ENCODE measurements at places on chromosomes 3 and 15.

DNA sequence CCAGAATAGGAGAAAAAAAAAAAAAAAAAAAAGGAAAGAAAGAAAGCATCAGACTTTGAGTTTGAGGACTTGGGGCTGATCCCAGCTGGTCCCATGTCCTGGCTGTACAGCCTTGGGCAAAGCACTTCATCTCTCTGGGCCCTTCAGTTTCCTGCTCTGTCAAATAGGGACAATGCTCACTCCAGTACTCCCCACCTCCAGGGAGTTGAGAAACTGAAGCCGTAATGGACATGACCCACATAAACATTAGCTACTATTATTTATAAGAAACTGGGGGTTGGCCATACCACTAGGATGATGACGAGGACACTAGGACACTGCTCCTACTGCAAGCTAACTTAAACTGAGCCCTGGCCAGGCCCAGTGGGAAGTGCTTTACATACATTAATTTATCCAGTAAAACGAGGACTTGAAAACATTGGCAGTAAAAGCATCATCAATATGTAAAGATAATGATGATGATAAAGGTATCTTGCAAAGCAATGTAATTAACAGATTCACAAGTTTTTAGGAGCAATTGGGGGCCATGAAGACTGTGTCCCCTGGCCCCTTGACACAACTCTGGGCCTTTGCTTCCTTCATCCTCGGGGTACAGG lies 22.9 kb upstream of the SMAD6 start:
- DNase-seq = no peak

GRCh38 chr3:1183320-1184048 lies 90.7 kb downstream of the CNTN6 start:
- DNase-seq = no peak

DNA sequence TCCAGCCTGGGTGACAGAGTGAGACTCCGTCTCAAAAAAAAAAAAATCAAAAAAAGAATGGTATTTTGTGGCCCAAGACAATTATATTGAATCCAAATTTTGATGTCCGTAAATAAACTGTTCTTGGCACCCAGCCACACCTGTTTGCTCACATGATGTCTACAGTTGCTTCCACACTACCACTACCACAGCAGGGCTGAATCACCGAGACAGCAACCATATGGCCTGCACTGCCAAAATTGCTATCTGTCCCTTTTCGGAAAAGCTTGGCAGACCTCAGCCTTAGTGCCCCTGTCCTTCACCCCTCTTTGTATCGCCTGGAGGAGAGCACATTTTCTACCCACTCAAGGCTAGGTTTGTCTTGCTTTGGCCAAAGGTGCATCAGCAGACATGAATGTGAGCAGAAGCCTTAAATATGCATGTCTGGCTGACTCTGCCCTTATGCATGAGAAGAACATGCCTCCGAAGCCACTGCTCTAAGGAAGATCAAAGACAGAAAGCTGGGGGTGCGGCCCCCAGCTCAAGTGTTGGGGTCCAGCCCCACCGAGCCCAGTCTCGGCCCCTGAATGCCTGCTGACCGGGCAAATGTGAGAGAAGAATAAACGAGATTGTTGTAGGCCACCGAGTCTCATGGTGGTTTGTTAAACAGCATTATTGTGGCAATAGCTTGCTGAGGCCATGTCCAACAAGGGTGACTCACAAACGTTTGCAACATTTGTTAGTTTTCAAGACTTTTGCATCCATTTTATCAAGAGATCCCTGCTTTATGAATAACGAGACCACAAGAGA lies 108.1 kb downstream of the TPRA1 start:
- DNase-seq = no peak

DNA sequence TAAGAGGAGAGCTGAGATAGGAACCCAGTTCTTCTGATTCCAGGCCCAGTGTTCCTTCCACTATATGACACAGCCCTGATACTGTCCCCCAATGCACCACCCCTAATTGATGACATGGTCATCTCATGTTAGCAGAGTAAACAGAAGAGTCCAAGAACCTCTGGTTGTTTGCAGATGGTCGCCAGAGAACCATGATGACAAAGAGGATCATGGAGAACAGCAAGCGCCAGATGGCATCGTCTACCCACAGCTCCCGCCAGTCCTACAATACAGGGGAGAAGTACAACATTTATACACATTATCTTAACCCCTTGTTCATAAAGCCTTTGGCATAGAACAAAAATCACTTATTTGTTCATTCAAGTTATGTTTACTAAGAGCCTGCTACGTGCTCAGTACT lies 18.5 kb upstream of the VPS39 start:
- DNase-seq = no peak

- no peak for DNase-seq
These were observed 10.2 kb upstream of the NR2E3 start for GRCh38 chr15:71800190-71800589.

- no peak for DNase-seq
These were observed 12.1 kb upstream of the UTS2B start for GRCh38 chr3:191342411-191342810.

- no peak for DNase-seq
These were observed 594.8 kb upstream of the GRM7 start for GRCh38 chr3:6266135-6266534.

DNA sequence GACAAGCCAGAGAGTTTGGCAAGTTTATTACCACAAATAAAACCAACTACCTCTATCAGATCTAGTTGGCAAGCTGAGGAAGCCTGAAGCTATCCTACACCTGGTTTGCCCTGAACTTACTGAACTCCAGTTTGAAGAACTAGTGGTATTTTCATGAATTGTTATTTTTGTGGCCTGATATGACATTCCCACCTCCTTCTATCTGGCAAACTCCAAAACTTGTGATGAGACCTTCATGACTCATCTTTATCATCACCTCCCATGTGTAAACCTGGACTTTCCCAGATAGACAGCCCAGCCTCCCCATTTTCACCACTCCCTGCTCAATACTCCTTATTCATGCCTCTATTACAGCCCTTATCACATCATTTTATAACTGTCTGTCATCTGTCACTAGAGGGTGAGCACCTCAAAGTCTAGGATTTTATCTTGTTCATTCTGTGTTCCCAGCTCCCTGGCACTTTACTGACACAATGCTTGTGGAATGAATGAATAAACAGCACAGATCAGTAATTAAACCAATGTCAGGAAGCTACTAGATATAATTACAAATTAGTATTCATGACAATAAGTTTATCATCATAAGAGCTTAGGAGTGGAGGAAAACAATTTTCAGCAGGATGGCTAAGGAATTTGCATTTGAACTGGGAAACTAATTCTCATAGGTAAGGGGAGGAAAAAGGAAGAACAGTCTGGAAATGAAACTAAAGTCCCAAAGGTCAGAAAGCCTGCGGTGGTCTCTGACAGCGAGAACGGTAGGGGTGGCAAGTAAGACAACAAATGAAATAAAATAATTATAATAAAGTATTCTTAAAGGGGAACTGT lies 13.2 kb upstream of the TRANK1 start:
- no peak for DNase-seq

GRCh38 chr15:89876396-89877082 lies 17.3 kb downstream of the AP3S2 start:
- DNase-seq = no peak

DNA sequence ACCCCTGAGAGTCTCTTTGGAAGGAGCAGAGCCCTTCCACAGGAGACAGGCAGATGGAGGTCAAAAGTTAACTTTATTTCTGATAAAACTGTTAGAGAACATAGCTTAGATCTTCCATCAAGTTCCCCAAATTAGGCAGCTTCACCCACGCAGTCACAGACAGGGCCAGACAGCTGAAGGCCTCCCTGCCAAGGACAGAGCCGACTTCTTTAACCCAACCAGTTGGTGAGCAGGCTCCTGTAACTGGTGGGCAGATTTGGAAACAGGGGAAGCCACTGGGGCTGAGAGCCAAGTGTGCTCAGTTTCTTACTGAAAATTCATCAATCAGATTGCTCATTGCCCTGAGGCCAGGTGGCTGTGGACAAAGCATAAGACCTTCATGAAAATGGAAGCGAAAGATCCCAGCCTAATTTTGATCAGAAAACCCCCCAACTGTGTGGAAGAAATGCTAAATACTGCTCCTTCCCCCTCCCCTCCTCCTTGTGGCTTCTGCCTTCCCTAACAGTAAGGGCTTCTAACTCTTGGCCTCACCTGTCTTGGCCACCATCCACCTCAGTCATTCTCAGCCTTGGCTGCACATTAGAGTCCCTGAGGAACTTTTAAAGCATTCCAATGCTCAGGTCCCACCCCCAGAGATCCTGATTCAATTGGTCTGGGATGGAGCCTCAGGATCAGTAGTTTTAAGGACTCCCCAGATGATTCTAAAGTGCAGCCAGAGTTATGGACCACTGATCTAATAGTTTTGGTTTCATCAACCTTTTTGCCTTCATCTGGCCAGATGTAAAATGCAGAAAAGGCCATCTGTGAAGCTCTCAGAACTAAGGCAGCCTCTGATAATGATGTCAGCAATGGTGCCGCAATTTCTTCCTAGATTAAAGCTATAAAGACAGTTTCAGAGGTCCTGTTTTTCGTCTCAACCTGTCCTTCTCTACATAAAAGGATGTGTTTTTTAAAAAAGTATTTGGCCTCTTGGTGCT lies 11.5 kb downstream of the CLRN1 start:
- no peak for DNase-seq

GRCh38 chr3:119405315-119405714 lies 58.1 kb downstream of the TMEM39A start:
- no peak for DNase-seq

DNA sequence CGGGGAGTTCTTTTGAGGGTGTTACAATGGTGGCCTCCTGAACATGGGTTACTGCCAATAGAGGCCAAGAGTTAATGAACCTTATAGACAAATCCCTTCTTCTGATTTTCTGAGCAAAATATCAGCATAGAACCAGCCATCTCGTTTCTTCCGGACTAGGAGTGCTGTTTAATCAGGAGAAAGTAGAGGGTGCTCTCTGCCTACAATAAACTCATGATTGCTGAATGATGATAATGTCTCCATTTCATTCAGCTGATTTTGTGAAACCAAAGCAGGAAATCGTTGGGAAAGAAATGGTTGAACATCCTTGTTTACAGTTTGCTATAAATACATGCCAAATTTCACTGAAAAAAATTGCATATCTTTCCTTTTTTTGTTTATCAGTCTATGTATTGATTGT lies 142.8 kb upstream of the PLSCR5 start:
- no peak for DNase-seq

DNA sequence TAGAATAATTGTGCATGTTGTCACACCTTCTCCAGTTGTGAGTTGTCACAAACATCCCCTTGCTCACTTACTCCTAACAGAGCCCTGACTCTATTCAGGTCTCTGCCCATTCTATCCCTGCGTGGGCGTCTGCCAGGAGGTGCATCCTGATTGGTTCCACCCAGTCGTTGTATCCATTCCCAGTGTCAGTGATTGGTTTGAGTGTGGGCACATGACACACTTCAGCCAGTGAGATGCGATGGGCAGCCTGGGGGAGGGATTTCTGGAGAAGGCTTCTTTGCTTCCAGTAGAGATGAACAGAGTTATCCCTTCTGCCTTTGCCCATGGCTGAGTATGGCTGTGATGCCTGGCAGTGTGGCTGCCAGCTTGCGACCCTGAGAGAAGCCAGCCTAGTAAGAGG lies 18.7 kb downstream of the PXYLP1 start:
- no peak for DNase-seq

- DNase-seq = peak; percentile 5
These were observed 199.1 kb downstream of the LRRN1 start for GRCh38 chr3:3998140-3998922.

DNA sequence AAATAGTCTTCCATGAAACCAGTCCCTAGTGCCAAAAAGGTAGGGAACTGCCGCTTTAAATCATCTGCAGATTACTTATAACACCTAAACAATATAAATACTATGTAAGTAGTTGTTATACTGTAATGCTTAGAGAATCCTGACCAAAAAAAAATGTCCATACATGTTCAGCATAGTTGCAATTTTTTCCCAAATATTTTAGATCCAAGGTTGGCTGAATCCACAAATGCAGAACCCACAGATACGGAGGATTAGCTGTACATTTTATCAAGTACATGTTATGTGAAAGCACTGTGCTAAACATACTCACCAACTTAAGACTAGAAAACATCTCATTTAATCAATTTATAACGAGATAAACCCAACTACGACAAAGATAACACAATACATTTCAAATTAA lies 9.3 kb downstream of the MSL2 start:
- no peak for DNase-seq

DNA sequence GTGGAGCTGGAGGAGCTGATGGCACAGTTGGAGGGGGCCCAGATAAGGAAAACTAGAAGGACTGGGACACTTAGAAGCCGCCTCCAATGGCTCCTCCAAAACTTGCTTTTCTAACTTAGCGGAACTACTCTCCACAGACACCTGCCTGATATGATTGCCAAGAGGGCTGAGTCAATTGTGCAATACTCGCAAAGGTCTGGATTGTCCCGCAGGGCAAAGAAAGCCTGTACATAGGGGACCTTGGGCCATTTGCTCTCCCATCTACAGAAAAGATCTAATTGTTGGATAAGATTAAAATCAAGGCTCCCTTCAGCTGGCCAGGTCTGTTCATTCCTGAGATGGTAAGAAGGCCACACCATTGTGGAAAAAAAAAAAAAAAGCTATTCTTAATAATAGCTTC lies 69.7 kb upstream of the ATP11B start:
- DNase-seq = no peak

GRCh38 chr15:46151786-46152185 lies 517.0 kb downstream of the SQOR start:
- DNase-seq = no peak

GRCh38 chr3:155313300-155313699 lies 19.8 kb upstream of the STRIT1 start:
- DNase-seq = no peak

- DNase-seq = no peak
These were observed 1.8 kb downstream of the KCNMB2 start for GRCh38 chr3:178538056-178538455.

- DNase-seq = no peak
These were observed 17.9 kb upstream of the EPB42 start for GRCh38 chr15:43238671-43239131.

DNA sequence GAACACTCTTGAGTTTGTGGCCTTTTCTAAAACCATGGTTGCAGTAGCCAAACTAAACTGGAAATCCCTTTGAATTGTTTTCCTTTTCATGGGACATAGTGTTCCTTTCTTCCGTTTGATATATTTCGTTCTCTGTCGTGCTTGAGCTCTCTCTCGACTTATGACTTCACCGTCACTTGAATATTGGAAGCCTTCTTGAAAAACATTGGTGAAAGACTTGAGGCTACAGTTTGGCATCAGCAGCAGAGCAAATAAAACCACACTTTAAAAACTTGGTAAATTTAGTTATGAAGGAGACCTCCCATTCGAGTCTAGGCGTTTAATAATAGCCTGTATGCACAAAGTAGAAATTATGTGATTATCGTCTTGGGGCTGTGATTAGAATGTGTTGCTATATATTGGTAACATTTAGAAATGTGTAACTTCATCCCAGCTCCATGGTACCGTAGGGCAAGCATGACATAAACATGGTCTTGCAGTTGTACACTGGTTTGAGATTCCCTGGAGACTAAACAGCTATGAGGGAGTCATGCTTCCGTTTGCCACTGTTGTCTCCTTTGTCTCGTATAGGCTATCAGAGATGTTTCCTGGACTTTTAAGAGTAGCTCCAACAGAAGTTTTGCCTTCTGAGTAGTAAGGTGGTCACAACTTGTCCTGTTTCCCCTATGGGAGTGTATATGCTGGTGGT lies 122.3 kb downstream of the PTPRG start:
- DNase-seq = no peak

All from prostate gland (tissue), 2 donors.